Stimulated activated CD4-positive, alpha-beta T cell treated with anti-CD3 and anti-CD28 coated beads, Interleukin-15, amount 100 ng/mL, for 48 hours (primary cell): ENCODE measurements at places on chromosomes 12 and 14.

DNA sequence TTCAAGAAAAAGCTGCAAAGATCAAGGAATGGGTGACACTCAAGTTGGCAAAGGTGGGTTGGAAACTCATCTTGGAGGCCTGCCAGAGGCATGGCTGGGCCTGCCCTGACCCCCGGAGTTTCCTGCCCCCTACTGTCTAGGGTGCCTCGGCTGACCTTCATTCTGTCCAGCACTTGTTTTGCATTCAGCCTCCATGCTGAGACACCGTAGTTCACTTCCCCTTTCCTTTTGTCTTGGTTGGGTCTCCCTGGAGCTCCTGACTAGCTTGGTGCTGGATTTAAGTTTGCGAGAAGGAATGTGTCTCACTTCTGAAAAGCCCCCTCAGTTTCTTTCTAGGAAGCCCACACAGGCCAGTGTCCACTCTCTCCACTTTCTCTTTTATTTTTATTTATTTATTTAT, 26.5 kb downstream of the PLEKHH1 start:
- no peak for DNase-seq

- no peak for DNase-seq
Observed at GRCh38 chr12:113040722-113041171, 15.8 kb upstream of the DTX1 start.

GRCh38 chr12:104377514-104377812, 73.9 kb downstream of the EID3 start:
- DNase-seq = no peak

DNA sequence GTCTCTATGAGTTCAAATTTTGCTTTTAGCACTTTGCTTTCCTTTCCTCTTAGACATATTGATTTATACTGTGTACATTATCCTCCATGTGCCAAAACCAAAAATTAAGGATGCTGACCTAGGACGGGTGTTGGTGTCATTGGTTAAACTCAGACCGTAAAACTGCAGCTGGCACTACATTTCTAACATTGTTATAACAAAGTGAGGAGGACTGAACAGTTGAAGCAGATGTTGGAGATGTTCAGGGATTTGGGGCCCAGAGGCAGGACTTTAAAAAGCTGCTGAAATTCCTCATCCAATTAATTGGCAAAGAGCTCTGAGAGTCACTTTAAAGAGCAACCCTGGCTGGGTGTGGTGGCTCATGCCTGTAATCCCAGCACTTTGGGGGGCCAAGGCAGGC, 72.4 kb downstream of the TMTC1 start:
- DNase-seq = no peak

GRCh38 chr12:99619389-99620158, 28.0 kb upstream of the GARIN6 start:
- no peak for DNase-seq

DNA sequence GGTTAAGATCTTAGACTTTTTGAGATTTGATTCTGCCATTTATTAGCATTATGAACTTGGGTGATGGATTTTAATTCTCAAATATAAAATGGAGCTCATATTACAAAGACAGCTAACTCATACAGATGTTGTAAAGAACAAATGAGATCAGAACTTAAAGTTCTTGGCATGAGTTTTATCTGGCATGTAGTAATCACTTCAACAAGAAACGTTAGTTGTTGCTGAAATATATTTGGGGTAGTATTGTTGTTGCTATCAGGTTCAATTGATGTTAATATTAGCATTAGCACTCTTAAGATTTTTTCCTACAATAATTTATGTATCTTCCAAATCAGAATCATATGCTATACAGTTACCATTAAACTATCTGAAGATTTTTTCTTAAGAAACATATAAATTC, 71.0 kb downstream of the SLC6A15 start:
- DNase-seq = no peak

DNA sequence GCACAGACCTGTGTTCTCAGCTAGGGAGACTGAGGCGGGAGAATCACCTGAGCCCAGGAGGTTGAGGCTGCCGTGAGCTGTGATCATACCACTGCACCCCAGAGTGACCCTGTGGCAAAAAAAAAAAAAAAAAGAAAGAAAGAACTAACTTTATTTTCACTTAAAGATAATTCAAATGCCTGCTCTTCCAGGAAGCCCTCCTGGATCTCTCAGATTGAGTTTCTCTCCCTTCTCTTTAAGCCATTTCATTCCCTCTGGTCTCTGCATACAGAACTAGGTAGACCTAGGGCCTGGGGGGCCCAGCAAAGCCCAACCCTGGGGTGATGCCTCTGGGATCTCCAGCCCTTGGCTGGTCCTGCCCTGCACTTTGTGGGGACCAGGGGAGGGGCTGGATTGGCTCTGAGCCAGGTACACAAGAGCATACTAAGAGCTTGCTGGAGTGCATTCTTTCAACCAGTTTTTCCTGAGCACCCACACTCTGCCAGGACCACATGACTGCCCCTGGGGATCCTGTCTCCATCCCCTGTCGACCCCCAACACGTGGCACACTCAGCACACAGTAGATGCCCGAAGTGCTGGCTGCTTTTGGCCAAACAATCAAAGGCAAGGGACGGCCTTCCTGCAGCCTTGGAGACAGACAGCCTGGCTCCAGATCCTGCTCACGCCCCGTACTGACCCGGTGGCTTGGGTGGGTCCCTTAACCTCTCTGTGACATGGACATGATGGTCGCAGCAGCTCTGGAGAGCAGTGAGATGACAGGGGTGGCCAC, 52.7 kb downstream of the CYP46A1 start:
- no peak for DNase-seq

- no peak for DNase-seq
Observed at GRCh38 chr12:1382826-1383225, 211.6 kb downstream of the FBXL14 start.

DNA sequence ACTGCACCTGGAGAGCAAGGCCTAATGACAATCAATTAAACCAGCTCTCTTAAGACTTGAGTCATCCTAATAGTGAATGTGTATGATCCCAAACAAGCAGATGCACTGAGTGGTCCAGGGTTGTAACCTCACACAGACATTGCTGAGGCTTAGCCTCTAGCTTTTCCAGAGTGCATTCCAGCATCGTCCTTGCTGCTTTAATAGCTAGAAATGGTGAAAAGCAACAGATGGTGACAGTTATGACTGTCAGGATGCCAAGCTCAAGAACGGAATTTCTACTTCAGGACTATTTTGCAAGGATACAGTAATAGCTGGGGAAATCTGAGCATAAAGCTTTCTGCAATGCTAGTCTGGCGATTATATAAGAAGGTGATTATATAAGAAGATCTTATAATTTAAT, 34.6 kb downstream of the PTPRR start:
- DNase-seq = no peak

- no peak for DNase-seq
Observed at GRCh38 chr14:51574009-51574408, 77.7 kb upstream of the FRMD6 start.

DNA sequence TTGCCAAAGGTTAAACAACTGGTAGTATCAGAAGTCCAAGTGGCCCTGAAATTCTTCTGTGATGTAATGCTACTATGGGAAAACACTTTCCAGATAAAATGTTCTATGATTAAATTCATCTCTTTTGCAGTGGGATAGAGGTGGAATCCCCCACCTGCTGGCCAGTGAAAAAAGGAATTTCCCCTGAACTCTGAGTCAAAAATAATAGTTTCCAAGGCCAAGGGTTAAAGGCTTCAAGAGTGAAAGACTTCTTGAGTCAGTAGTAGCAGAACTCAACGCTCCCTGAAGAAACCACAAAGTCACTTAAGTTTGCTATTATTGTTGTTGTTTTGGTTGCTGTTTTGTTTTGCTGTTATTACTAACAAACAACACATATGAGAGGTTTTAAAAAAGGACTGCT, 330.8 kb downstream of the SOX5 start:
- no peak for DNase-seq

DNA sequence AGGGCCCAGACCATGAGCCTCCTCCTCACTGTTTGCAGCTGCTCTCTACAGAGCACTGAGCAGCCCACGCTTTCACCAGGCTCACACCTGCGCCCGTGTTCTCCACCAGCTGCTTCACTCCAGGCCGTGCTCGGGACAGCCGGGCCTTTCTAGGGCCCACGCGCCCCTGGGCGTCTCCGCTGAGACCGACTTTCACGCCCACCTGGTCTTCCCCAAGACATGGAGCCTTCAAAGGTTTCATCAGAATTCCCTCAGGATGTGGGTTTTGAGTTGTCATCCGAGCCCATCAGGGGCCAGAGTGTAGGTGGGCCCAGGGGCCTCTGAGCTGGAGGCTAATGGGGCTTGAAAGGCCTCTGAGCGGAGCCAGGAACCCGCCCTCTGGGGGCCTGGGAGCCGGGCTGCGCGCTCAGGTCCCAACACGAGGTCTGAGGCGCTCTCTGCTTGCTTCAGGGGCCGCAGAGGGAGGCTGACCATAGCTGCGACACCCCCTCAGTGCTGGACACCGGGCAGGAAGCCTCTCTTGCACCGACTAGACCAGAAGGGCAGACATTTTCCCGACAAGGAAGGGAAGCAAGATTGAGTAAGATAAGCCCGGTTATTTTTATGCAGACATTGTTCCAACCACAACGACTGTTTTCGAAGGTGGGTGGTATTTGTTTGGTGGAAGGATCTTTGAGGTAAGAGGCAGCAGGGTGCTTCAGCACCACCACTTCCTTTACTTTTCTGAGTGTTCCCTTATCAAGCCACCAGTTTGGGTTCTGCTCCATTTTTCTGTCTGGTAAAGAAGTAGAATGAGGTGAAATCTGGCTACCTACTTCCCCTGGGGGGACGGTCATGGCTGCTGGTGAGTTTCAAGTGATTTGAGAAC, 125.0 kb upstream of the FUT8 start:
- DNase-seq = peak; percentile 35

GRCh38 chr14:32330351-32331111, 1.4 kb downstream of the AKAP6 start:
- no peak for DNase-seq

GRCh38 chr14:94126419-94126677, 3.1 kb downstream of the IFI27L2 start:
- no peak for DNase-seq

DNA sequence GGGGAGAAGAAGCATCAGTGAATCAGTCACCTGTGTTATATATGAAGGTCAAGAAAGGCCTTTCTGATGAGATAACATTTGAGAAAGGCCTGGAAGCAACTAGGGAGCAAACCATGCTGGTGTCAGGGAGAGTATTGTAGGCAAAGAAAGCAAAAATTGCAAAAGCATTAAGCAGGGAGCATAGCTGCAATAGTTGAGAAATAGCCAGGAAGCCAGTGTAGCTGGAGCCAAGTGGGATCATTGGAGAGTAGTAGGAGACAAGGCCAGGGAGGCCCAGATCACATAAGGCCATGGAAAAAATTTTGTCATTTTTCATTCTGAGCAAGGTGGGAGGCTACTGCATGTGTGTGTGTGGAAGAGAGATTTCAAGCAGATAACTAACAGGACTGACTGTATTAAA, 18.8 kb upstream of the MAGOHB start:
- DNase-seq = no peak

- DNase-seq = no peak
Observed at GRCh38 chr14:53193193-53193592, 40.1 kb upstream of the DDHD1 start.

DNA sequence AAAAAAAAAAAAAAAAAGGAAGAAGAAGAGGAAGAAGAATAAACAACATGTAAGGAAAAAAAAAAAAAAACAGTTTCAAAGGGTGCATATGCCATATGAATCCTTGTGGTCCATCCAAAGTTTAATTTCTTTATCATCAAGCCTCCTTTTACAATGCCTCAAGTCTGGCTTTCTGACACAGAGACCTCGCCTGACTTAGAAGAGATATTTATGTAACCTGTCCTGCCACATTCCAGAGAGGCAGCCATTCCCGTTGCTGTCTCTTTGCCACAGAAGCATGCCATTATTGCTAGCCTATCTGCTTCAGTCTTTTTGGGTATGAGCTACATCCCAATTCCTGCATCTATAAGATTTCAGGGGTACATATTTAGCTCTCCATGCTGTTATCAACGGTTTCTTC, 596.7 kb upstream of the ATP2B1 start:
- no peak for DNase-seq

DNA sequence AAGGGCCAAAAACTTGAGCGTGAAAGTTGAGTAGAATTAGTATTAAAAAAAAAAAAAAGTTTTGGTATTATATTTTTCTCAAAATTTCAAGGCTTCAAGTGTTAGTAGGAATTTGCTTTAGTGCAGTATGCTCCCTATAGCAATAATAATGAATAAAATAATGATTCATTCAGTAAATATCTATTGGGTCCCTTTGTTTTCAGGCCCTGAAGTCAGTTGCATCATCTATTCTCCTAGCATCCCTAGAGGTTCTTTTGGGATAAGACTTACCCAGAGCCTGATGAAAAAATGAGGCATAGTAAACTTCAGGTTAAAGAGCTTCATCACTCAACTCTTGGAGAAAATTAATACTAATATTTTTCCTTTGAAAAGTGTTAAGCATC, 1.1 kb downstream of the KMT5A start:
- DNase-seq = no peak

DNA sequence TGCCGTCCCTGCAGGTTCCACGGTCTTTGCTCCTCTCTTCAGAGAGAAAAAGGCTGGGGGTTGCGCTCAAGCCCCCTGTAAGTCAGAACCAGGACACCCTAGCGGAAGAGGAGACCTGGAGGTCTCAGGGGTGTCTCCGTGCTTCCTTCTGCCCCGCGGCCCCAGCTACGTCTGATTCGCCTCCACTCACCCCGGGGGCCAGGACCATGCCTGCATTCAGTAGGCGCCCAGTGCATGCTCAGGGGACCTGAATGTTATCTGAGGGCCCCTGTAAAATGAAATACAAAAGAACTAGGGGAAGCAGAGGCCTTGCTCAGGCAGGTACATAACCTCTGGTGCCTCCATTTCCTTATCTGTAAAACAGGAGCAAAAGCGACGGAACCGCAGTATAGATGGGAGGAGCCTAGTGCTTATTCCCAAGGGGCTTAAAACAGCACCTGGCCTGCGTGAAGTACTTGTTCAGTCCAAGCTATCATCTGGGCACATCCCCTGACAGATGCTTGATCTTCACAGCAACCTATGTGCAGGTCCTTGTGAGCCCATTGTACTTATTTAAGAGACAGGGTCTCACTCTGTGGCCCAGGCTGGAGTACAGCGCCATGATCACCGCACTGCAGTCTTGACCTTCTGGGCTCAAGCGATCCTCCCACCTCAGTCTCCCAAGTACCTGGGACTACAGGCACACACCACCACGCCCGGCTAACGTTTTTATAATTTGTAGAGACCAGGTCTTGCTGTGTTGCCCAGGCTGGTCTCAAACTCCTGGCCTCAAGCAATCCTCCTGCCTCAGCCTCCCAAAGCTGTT, 110.3 kb upstream of the NCOR2 start:
- DNase-seq = no peak

DNA sequence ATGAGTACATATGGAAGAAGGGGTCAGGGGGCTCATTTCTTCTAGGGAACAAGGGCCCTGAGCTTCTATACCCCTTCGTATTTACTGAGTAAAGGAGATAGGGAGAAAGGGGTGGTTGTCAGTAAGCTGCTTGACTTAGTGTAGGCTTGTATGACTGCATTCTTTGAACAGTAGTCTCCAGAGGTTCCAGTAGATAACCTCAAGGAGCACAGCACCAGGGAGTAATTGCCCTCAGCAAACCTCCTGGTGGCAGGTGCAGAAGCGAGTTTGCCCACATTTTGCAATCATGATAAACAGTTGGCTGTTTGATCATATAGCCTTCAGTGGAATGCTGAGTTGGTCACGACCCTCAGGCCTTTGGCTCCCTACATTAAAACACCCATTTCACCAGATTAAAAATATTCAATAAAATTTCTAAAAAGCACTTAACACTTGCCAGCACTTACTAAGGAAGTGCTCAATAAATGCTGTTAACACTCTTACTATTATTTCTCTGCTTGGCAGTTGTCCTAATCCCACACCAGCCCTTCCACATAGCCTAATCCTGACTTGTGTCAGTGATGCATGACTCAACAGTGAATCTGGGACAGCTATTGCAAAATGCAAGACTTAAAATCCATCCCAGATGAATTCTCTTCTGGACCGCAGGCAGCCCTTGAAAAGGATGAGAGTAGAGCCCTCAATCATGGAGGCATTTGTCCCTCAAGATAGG, 3.7 kb upstream of the DHRS4L2 start:
- no peak for DNase-seq
